ENCODE measurements at places on chromosomes 4 and X. TPM values are rescaled to one million over a fixed set of nuclear protein-coding genes. Genes with fewer than 3 reads are reported as not detected.

DNA sequence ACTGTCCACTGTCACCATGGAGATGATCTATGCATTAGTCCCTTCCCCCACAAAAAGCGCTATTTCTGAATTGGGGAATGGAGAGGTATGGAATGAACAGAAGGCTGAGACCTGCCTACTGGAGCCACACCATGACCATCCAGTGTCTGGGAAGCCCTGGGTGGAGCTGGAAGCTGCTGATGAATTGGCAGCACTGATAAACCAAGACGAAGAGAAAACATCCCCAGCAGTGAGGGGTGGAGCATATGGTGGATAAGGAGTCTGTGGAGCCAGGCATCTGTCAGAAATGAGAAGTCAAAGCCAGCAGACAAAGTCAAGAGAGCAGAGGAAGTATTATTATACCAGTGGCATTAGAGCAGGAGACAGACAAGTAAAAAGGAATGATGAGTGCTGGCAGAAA is 13.2 kb downstream of the CC2D2A start:
- no peaks in the 10 kb centered on the region for H3K4me1 ChIP-seq
- no peaks in the 10 kb centered on the region for H3K27me3 ChIP-seq
- no peak overlapping the region for H3K27ac ChIP-seq
- no peaks in the 10 kb centered on the region for H3K36me3 ChIP-seq
- no peak for DNase-seq
- H3K4me3 ChIP-seq, result no peak overlapping the region

GRCh38 chr4:8260656-8261111 is 8.9 kb upstream of the HTRA3 start:
- no peak overlapping the region for H3K27ac ChIP-seq
- no peak overlapping the region for H3K4me3 ChIP-seq
- H3K36me3 ChIP-seq, result no peaks in the 10 kb centered on the region
- no peaks in the 10 kb centered on the region for H3K4me1 ChIP-seq
- no peaks in the 10 kb centered on the region for H3K27me3 ChIP-seq
- no peak for DNase-seq

GRCh38 chr4:60016971-60017370 is 1183.2 kb upstream of the ADGRL3 start:
- no peak overlapping the region for H3K4me3 ChIP-seq
- H3K27me3 ChIP-seq, result no peaks in the 10 kb centered on the region
- H3K36me3 ChIP-seq, result no peaks in the 10 kb centered on the region
- DNase-seq, result no peak

DNA sequence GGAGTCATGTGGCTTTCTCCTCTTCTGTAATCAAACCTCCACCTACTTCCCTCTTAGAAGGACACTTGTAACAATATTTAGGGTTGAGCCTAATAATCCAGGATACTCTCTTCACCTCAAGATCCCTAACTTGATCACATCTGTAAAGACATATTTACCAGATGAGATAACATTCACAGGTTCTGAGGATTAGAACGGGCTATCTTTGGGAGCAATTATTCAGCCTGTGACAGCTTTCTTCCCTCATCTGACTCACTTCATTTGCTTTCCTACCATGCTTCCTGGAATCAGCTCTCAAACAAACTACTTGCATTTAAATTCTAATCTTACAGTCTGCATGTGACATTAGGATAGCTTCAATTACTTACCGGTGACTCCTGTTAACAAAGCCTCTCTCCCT is 133.5 kb upstream of the NDST3 start:
- no peaks in the 10 kb centered on the region for H3K4me1 ChIP-seq
- H3K27ac ChIP-seq, result no peak overlapping the region
- no peaks in the 10 kb centered on the region for H3K36me3 ChIP-seq
- no peak overlapping the region for H3K4me3 ChIP-seq
- no peaks in the 10 kb centered on the region for H3K27me3 ChIP-seq

STS gene
- total RNA-seq, result 1.7 TPM

CCSER1 gene
- total RNA-seq, result 0.83 TPM

MAML3 gene
- total RNA-seq, result 1.4 TPM

ZCCHC18 gene
- not detected for total RNA-seq

Measured in gastrocnemius medialis (tissue), 4 donors.